ENCODE measurements at places on chromosomes 4 and X.

DNA sequence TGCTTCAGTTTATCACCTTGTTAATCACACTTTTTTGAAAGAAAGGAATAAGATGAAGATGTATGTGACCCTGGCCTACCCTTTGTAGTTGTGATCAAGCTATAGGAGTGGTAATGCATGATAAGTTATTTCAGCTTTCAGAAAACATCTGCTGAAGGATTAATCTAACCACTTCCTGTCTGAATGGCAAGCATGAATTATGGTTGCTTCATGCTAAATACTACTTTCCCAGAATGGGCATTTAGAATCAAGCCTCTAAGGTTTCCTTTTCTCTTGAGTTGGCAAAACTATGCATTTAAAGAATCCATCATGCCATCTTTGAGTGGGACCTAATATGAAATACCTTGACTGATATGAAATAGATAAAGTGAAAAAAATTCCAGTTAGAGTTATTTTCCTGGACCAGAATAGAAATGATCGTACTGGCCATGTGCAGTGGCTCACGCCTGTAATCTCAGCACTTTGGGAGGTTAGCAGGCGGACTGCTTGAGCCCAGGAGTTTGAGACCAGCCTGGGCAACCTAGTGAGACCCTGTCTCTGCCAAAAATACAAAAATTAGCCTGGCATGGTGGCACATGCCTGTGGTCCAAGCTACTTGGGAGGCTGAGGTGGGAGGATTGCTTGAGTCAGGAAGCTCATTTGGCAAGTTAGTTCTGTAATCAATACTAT lies 59.1 kb downstream of the ANXA3 start:
- DNase-seq = no peak

DNA sequence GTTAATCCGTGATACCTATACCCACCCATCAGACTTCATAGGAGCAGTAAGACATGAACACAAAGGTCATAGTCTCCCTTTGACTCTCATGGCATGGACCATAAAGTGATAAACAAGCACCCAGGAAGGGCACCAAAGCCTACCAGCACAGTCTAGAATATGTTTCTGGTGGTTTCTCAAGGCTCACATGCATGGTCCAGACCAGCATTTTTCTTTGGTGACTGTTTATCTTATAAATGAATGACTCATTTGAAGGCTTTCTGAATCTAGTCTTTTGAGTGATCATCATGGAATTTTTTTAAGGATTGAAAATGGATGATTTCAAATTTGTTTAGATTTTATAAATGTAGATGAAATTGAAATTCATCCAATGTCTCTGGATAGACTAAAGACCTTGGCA lies 32.0 kb upstream of the AMELX start:
- DNase-seq = no peak

- DNase-seq = no peak
Measured at GRCh38 chr4:42626629-42627146, 30.2 kb downstream of the ATP8A1 start.

- DNase-seq = no peak
Measured at GRCh38 chr4:41631523-41631922, 93.6 kb downstream of the LIMCH1 start.

DNA sequence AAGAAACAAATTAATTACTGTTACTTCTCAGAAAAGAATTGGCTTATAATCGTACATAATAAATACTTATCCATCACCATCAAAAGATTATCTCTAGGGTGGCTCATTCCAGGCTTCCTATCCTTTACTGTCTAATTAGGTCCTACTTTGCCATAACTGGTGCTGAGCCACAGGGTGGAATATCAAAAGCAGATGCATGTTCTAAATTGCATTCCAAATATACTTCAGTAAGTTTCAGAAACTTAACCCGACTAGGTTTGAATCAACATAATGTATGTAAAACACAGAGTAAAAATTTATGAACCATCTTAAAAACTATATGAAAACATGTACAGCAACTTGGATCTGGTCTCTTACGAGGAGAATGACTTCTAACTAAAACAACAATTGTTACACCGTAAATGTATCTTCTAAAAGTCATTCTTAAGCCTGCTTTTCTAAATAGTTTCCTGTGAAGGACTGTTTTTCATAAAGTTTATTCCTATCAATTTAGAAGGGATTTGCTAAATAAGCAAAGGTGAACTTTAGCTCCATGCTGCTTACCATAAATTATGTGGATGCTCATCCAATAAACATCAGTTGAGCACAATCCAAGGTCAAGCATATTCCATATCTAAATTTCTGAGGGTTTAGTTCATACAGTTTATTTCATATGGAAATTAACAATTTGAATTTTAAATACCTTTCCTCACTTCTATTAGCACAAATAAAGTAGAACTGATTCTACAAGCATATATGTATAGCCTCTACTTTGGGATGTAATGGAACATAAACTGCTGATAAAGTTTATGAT lies 13.4 kb downstream of the ZAR1 start:
- DNase-seq = no peak

GRCh38 chr4:148757171-148757570 lies 315.0 kb upstream of the NR3C2 start:
- DNase-seq = no peak

- DNase-seq = no peak
Measured at GRCh38 chrX:28225513-28225912, 244.3 kb upstream of the DCAF8L1 start.

DNA sequence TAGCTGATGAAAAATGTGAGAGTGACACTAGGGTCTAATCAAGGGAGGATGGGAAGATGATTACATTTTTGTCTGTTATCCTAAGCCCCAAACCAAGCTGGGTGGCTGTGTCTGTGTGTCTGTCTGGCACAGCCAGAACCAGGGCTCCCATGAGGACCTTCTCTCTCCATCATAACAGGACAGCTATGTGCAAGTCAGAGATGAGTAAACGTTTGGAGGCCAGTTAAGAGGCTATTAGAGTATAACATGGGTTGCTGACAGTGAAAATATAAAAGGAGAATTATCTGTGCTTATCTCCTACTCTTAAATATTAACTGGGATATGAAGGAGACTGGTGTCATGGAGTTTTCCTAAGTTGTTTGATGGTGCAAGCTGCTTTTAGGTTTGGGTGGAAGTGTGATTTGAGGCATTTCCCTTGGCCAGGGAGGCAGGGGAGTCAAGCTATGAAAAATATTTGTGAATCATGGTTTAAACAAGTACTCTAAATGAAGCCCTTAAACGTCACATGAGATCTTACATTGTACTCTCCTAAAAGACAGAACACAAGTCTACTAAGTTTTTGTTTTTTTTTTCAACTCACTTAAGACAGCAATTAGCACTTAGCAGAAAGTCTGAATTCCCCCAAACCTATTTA lies 156.2 kb downstream of the ENOX2 start:
- DNase-seq = no peak

DNA sequence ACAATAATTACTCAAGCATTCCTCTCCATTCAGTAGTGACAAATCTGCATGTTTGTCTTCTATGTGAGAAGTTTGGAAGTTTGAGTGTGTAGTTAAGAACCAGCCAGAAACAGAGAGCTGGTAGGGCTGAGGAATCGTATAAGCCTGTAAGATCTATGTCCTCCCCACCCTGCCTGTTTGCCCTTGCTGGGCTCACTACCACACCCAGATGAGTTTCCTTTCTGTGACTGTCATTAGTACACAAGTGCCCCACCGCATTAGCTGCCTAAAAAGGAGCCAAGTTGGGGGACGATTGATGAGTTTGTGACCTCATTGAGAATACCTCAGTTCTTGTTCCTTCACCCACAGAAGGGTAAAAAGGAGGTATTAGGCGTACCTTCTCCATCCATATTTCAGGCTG lies 28.3 kb downstream of the DOCK11 start:
- DNase-seq = no peak

DNA sequence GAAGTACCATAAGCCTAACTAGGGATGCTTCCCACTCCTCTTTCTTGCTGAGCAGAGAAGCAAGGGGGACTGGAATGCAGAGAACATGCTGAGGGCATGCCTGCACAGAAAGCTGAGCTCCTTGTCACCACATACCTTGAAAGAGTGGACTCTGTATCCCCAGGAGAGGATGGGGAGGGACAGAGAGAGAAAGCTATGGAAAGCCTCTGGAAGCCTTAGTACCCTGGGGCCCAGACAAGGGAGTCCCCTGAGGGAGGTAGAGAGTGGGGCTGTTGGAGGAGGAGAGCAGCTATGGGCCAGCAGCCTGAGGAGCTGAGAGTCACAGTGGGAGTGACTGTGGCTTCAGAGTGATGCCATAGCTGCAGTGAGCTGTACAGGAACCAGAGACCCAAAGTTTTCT lies 77.9 kb downstream of the RTL9 start:
- DNase-seq = no peak

- no peak for DNase-seq
Measured at GRCh38 chr4:138177278-138177968, 64.7 kb downstream of the SLC7A11 start.

GRCh38 chr4:124806403-124806802 lies 93.9 kb upstream of the ANKRD50 start:
- DNase-seq = no peak

- no peak for DNase-seq
Measured at GRCh38 chr4:762211-763190, 56.9 kb downstream of the PCGF3 start.

DNA sequence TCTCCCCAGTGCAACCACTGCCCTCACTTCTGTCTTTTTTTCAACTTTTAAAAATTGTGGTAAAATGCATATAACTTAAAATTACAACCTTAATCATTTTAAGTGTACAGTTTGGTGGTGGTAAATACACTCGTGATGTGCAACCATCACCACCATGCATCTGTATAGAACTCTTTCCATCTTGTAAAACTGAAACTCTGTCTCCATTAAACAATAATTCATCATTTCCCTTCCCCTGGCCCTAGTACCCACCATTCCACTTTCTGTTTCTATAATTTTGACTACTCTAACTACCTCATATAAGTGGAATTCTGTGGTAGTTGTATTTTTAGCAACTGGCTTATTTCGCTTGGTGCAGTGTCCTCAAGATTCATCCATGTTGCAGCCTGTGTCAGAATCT lies 6.8 kb upstream of the CTBP1 start:
- DNase-seq = no peak

GRCh38 chr4:8773124-8773931 lies 98.3 kb downstream of the HMX1 start:
- DNase-seq = no peak

GRCh38 chrX:56219700-56220099 lies 12.5 kb upstream of the KLF8 start:
- no peak for DNase-seq

DNA sequence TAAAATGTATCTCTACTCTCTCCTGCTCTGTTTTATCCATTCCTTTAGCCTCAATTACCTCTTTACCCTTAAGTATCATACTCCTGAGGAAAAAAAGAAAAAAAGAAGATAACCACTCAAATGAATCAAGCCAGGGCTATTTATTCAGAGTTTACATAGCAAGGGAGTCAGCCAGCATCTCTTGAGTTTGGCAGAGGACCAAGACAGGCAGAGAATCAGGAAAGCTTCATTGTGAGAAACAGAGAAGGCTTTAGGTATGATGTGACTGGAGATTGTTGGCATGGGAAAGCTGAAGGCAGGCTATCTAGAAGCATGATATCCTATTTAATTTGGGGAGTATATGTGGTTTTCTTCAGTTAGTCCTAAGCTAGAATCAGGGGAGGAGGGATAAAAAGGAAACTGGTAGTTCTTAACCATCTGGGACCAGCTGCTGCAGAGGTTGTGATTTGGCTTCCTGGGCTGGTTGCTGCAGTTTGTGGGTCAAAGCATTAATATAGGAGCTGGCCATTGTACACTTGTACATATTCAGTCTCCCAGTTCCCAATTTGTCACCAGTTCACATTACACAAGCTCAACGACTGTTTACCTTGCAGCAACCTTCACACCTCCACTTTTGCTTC lies 11.2 kb downstream of the APELA start:
- DNase-seq = no peak

GRCh38 chrX:63932006-63932405 lies 147.0 kb upstream of the ARHGEF9 start:
- DNase-seq = no peak

- DNase-seq = no peak
Measured at GRCh38 chrX:111086591-111087006, 9.4 kb upstream of the PAK3 start.

GRCh38 chr4:174053895-174054294 lies 229.6 kb downstream of the FBXO8 start:
- no peak for DNase-seq

- no peak for DNase-seq
Measured at GRCh38 chrX:140391313-140391712, 113.6 kb downstream of the SOX3 start.

DNA sequence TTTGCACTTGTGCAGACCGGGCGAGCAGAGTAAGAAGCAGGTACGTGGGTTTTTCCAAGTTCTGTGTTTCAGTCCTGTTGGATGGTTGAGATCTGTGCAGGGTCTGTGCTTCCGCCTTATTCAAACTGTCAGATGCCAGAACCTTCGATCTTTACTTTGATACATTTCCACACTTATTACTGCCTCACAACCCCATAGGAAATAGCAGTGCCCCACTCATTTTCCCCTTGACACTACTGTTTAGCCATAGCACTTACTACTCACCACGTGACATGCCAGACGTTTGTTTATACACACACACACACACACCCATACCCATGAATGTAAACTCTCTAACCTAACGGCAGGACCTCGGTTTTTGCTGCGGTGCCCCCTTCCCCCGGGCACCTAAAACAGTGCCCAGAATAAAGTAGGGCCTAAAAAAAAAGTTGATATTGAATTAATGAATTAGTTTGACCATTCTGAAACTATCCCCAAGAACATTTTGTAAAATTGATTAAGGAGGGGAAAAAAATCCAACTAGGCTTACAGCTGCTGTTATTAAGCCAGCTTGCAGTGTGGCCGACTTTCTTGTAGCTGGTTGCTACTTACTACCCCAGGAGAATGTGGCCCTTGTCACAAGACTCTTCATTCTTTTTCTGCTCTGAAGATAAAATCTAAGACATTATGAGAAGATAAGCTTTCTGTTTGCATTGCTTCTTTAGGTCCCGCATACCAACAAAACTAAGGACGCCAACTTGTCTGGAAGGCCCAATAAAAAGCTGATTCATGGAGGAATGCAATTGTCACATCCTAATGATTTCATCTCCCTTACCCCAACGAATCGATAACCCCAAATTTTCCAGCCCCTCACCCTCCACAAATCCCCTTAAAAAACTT lies 704 bp upstream of the SEPSECS start:
- no peak for DNase-seq

DNA sequence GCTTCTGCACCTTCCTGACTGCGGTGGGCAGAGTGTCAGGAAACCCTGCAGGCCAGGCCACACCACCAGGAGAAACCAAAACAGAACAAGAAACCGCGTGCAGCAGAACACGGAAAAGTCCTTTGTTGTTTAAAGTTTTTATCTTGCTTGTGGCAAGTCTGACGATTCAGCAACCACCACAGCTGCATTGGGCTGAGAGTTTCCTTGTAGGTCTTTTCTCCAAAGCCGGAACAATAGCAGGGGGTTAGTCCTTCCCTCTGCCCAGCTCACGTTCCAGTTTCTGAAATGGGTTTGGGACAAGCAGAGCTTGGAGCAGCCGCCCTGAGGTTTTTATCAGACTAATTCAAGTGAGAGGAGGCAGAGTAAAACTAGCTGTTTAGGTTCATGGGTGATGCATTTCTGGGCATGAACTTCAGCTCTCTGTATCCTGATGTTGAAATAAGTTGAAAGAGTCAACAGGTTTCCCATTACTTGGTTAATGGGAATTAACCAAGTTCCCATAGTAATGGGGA lies 216.9 kb downstream of the PTTG2 start:
- DNase-seq = no peak

- DNase-seq = no peak
Measured at GRCh38 chr4:177401658-177402273, 40.5 kb downstream of the AGA start.

Measured in LNCaP clone FGC (cell line).